ENCODE measurements at places on chromosomes 16 and 17.

DNA sequence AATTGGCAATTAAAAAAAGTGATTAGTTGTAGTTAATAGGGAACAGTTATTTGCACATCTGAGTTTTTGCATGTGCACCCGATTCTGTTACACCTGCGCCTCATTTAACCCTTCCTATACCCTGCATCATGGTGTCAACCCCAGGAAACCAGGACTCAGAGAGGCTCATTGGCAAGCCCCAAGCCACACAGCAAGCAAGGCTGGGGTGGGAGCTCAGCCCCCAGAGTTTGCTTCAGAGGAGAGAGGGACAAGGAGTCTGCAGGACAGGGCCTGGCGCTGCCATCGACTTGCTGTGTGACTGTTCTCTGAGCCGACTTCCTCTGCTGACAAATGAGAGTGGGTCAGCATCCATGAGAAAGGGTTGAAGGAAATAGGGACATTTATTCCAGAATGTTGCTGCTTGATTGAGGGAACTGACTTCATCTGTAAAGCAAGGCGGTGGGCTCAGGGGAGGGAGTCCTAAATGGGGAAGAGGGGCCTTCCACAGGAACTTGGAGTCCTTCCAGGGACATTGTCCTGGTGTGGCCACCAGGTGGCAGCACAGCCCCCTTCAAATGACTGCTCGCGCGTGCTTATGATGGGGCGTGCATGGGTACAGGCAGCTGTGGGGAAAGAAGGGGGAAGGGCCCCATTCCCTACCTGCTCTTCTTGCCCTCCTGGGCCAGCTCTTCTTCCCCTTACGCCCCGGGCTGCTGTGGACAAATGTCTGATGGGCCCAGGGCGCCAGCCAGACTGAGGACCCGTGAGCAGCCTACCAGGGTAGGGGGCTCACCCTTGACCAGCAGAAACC, 51.6 kb downstream of the NT5M start:
- DNase-seq, result no peak

GRCh38 chr16:17412221-17412620, 58.5 kb downstream of the XYLT1 start:
- DNase-seq, result no peak

GRCh38 chr16:1149101-1149636, 3.7 kb upstream of the CACNA1H start:
- no peak for DNase-seq

- no peak for DNase-seq
Observed at GRCh38 chr16:78390508-78391324, 291.3 kb downstream of the WWOX start.

DNA sequence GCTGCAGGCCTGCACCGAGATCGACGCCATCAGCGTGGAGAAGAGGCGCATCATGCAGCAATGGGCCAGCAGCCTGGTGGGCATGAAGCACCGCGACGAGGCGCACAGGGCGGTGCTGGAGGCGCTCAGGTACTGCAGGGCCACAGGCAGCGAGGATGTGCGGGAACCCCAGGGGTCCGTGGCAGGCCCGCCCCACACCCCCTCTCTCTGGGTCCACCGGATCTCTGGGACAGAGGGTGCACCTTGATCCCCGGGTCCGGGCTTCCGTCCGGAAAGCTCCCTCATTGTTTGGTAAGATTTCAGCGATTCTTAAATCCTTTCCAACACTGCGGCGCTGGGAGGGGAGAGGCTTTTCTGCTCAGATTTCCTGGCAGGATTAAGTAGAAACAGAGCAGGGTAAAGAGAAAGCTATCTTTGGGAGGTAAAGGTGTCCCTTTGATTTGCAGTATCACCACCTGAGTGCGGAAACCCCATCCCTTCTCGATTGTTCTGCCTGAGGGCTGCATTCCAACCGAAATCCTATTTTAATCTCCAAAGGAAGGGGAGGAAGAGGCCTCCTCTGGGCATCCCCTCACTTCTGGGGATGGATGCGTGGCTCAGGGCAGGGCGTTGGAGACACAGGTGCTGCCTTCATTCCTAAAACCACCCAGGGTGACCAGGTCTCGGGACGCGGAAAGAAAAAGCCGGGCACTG, 29.2 kb downstream of the CCDC40 start:
- DNase-seq, result no peak

- DNase-seq, result no peak
Observed at GRCh38 chr17:67531291-67531690, 154.2 kb downstream of the PITPNC1 start.

DNA sequence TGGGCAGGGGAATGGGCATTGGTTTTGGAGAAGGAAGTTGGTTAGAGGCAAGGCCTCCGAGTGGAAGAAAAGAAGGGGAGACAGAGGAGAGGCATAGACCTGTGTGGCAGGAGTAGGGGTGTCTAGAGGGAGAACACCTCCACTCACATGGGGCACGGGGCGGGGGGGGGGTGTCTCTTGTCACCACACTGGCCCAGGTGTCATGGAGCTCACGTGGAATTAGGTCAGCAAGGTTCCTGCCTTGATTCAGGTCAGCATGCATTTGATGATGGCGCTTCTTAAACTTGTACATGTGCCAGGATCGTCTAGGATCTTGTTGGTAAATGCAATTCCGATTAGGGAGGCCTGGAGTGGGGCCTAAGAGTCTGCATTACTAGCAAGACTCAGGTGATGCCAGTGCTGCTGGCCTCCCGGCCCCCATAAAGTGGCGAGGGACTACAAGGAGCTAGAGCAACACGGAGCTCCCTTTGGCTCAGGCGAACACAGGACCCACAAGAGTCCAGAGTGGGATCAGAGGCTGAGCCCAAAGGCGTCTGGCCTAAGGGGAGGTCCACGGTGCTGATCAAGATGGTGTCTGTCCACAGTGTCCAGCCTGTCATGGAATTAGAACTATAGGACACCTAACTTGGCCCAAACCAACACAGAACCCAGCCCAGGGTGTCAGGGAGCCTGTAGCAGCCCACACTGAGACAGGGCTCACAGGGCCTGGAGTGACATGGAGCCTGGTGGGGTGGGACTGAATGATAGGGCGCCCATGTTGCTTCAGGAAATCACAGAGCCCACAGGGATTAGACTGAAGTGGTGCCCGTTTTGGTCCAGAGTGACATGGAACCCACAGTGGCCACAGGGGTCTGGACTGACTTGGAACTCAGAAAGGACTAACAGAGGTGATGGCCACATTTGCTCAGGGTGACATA, 16.7 kb downstream of the EPOP start:
- DNase-seq, result no peak

GRCh38 chr17:51372345-51373004, 112.1 kb downstream of the UTP18 start:
- DNase-seq, result no peak

- no peak for DNase-seq
Observed at GRCh38 chr17:350706-351448, 1.7 kb downstream of the RPH3AL start.

DNA sequence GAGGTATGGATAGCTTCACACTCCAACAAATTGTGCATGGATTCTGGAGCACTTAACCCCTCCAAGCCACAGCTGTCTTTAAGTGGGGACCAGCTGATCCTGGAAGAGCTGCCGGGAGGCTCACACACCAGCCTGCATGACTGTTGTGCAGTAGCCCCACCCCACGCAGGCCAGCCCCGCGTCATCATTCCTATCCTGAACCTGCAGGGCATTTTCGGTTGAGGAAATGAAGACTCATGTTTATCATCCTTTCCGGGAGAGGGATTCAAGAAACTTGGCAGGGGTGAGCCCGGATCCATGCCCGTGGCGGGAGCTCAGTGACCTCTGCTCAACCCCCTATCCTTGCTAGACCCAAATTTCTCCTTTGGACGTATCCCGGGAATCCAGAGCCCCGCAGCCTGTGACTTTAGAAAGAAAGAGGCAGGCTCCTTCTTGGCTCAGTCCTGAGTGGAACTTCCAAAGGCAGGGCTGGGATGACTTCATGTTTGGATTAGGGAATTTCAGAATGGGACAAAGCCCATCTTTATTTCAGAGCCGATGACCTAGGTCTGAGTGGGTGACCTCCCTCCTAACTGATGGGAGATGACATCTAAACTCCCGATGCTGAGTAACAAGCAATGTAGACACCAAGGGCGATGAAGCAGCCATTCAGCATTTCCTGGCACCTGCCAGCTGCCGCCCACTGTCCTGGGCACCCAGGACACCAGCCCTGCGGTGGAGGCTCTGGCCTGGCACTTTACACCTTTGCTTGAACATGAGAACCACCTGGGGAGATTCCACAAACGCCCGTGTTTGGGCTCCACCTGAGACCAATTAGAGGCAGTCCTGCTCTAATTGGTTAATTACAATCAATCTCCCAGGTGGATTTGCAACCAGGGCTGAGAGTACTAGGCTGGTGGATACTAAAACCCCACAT, 43.3 kb upstream of the CMIP start:
- no peak for DNase-seq

- no peak for DNase-seq
Observed at GRCh38 chr16:81621496-81621895, 157.6 kb upstream of the PLCG2 start.

GRCh38 chr17:4541328-4542002, 13.7 kb downstream of the MYBBP1A start:
- DNase-seq, result no peak
